ENCODE measurements at places on chromosomes 12 and 14.

GRCh38 chr12:104668274-104668718 lies 211.5 kb downstream of the CHST11 start:
- no peak for DNase-seq

DNA sequence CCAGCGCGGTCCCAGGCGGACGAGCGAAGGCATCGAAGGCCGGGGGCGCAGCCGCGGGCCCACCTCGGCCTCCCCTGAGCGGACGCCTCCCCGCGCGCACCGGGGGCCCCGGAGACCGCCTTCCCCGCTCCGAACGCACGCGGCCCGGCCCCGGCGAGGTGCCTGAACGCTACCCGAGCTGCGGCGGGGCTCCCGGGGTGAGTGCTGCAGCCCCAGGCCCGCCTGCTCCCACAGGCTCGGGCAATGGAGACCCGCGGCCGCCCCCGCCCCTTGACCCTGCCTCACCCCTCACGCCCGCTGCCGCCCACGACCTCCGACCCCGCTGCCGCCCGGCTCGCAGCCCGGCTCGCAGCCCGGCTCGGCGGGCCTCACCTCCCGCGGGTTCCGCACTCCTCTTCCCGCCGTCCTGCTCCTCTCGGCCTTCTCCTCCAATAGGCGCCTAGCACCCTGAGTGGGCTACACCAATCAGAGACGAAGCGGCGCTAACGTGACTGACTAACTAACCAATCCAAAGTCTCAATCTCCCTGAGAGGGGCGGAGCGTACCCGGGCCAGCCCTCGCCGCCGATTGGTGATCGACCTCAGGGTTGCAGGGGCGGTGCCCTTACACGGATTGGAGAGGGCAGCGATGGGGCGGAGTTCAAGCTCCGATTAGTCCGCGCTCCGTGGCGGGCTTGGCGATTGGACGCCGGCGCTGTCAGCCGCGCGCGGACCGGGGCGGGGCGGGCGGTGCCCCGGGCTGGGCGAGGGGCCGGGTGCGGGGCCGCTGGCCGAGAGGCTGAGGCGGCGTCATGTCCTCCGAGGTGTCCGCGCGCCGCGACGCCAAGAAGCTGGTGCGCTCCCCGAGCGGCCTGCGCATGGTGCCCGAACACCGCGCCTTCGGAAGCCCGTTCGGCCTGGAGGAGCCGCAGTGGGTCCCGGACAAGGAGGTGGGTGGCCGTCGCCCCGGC lies at the start of the genes XRCC3 and ZFYVE21:
Gene XRCC3 (minus strand): TSS at position 400 of the 949 bp plus-strand sequence. CDS start 4,364 bp downstream, outside the sequence.
Gene ZFYVE21 (plus strand): TSS at position 759 of the 949 bp plus-strand sequence. CDS start 32 bp downstream, at position 791.
- DNase-seq, result peak; percentile 100

DNA sequence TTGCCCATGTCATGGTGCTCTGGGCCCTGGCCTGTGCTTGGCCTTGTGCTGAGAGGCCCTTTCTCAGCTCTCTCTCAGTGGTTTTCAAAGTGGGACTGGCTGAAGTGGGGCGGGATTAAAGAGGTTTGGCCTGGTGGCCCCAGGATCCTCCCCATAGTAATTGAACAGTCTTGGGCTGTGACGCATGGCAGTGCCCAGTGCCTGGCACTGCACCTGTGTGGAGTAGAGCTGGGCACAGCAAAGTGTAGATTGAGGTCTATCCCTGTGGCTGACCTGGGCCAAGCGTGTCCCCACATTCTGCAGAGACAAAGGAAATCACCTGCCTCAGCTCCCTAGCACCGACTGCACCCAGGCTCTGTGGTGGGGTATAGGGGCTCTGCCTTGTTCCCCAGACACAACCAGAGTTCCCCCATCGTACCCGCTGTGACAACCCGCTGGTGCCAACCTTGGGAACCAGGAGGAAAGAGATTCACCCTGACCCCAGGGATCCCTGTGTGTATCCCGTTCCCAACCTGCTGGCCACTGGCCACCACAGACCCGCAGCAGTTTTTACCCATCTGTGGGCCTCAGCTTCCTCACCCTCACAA lies 9.9 kb upstream of the CYP46A1 start:
- no peak for DNase-seq

DNA sequence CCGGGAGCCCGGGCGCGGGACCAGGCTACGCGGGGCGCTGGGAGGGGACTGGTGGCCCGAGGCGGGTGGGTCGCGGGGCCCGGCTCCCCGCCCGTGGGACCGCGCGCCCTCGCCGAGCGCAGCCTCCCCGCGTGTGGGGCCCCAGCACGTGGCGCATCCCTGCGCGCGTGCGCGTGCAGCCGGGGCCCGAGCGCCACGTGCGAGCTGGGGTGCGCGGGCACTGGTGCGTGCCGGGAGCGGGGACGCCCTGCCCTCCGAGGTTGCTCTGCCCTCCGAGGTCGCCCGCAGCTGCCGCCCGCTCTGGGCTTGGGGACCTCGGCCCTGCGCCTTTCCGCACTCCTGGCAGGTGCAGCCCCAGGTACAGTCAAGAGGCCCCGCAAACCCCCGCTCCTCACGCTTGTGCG lies 365 bp upstream of the CCDC88C start:
- DNase-seq, result peak; percentile 57

GRCh38 chr12:132218915-132219314 lies 74.7 kb downstream of the NOC4L start:
- DNase-seq, result no peak

DNA sequence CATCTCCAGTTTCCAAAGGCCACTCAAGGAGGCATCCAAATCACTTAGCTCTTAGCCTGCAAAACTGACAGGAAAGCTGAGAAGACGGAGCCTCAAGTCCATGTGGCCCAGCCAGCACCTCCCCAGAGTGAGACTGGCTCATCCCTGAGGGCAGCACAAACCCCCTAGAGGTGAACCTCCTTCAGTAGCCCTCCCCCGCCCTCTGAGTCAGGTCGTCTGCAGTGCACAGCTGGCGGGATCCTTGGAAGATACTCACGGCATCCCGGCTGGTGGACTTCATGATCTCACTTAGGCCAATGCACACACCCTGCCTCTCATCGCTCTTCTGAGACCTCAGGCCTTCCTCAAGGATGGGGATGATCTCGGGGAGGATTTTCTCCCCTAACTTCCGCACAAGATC lies 24.1 kb upstream of the RAB35 start:
- peak; percentile 22 for DNase-seq

- no peak for DNase-seq
Measured at GRCh38 chr12:8069582-8069981, 3.4 kb upstream of the C3AR1 start.

GRCh38 chr12:95303476-95303875 lies 85.9 kb downstream of the VEZT start:
- DNase-seq, result no peak

GRCh38 chr12:19485240-19485639 lies 45.9 kb downstream of the AEBP2 start:
- no peak for DNase-seq

GRCh38 chr12:94308612-94309011 lies 151.1 kb downstream of the CEP83 start:
- no peak for DNase-seq

- DNase-seq, result no peak
Measured at GRCh38 chr14:50542941-50543418, 10.6 kb upstream of the MAP4K5 start.

Measured in left hindlimb (tissue), 1 donor.